ENCODE measurements at places on chromosomes 2 and 18.

- DNase-seq, result peak; percentile 80
Observed at GRCh38 chr2:120765678-120766469, 30.2 kb downstream of the GLI2 start.

- no peak for DNase-seq
Observed at GRCh38 chr18:6249788-6250187, 164.9 kb downstream of the L3MBTL4 start.

GRCh38 chr18:76491776-76492668 lies 3.0 kb downstream of the ZNF516 start:
- DNase-seq, result no peak

DNA sequence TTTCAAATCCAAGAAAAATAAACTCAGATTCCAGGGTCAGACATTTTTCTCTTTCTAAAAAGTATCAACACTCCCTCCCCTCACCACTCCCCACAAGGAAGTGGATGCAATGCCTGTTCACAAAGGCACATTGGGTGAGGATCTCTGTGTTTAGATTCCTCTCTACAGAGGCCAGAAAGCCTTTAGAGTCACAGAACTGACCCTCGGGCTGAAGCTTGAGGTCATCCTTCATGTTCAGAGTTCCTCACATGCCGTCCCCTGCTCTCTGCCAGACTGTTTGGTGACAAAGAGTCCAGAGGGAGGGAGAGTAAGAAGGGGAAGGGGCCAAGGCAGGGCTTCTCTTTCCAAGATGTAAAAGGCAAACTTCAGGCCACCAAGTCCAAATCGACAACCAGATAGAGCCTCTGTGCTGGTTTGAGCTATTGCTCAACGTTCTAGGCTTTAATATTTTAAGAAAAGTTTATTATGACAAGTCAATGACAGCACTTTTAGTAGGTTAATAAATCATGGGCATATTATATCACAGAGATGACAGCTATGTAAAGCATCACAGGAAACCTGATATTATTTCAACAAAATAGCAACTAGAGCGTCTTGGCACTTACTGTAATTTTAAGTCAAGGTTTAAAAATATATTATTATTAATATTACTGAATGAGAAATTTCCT lies 269.4 kb downstream of the ETAA1 start:
- no peak for DNase-seq

- no peak for DNase-seq
Observed at GRCh38 chr2:15738225-15738546, 146.5 kb downstream of the DDX1 start.

GRCh38 chr2:217293046-217293445 lies 433.2 kb upstream of the TNP1 start:
- no peak for DNase-seq

DNA sequence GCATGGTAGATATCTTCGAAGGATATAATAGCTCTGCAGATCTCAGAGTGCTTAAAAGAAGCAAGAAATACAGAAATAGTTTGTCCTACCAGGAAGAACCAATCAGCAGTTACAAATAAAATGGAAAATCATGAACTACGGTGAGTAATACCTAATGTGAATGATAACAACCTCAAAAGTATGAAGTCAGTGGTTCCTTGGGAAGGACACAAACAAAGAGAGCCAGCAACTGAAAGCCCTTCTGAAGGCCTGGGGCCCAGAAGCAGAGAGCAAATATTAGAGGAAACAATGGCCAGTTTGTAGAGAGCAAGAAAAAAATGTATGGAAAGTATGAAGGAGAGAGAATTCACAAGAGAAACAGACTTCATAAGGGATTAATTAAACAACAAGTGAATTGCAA lies 226.8 kb upstream of the CHST9 start:
- no peak for DNase-seq

DNA sequence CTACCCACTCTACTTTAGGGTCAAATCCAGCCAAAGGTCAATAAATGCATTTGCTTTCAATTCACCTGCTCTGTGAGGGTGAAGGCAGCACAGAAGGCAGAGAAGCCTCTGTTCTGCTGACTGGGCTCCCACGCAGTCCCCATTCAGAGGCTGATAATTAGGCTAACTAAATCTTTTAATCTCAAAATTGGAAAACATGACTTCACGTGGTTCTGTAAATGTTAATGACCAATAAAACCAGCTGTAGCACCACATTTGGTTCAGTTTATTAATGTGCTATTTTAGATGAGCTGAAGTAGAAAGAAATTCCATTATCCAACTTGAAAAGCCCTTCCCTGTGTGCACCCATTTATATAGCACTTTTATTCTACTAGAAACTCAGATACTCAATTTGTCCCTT lies 310.6 kb downstream of the C1D start:
- DNase-seq, result no peak

- DNase-seq, result no peak
Observed at GRCh38 chr2:31075941-31076590, 62.2 kb downstream of the GALNT14 start.

- no peak for DNase-seq
Observed at GRCh38 chr2:1649103-1650084, 94.9 kb downstream of the PXDN start.

GRCh38 chr2:111897630-111897923 lies 830 bp upstream of the MERTK start:
- DNase-seq, result no peak

DNA sequence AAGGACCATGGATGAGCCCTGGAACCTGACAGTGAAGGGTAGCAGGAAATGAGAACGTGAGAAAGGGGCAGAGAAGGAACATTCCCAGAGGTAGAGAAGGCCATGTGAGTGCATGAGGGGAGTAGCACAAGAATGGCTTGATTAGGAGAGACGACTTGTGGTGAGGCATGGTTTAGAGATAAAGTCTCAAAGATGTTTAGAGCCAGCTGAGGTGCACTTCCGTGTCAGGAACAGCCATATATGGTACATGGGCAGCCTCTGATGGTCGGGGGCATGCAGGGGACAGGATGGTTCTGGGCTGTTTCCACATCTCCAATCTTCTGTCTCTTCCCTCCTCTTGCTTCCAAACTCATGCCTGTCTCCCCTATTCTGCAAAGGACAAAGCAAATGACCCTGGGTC lies 28.8 kb upstream of the EFEMP1 start:
- no peak for DNase-seq

DNA sequence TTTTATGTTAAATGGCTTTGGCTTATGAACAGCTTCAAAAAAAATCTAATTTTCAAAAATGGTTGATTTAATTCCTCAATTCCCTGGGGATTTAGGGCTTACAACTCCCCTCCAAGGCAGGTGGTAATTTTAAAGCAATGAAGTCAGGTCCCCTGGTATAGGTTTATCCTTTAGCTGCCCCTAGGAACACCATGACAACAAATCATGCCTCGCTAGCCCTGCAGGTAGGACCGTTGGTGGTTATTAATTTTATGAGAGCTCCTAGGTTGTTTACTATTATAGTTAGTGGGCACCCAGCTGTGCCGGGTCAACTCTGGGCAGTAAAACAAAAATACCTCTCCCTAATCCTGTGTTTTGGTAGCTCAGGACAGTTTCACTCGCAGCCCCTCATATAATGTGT lies 26.2 kb upstream of the MBOAT2 start:
- no peak for DNase-seq

- no peak for DNase-seq
Observed at GRCh38 chr2:12363569-12363968, 353.2 kb upstream of the TRIB2 start.

DNA sequence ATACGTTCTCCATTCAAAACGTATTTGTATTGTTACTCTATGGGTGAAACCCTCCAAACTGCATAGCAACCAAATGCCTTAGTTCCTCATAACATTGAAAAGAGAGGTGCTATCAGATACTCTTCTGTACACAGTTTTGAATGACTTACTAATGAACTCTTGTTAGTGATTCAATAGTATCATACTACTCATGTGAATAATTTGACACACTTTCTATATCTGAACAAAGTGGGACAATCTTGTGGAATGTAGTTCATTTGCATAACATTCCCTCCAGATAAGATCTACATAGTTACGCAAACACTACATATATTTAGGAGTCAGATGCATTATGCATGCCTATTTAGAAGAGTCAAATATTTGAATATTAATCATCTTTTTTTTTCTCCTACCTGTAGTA lies 232.0 kb upstream of the NRXN1 start:
- no peak for DNase-seq

DNA sequence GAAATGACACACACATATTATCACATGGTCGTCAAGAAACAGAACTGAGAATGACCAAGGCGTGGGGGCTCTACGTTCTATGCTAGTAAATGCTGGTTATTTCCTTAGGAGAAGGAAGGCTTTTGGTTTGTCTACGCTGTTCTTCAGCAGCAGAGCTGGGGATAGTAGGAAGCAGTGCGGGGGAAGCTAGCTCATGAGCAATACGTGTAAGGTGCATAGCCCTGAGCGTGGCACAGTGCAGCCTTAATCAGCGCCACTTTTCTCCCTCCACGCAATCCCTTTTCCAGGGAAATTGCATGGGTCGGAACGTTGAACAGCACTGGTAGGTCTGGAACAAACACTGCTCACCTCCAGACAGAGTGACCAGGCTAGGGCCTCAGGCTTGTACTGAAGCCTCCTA lies 199.6 kb upstream of the FBXO11 start:
- DNase-seq, result no peak

DNA sequence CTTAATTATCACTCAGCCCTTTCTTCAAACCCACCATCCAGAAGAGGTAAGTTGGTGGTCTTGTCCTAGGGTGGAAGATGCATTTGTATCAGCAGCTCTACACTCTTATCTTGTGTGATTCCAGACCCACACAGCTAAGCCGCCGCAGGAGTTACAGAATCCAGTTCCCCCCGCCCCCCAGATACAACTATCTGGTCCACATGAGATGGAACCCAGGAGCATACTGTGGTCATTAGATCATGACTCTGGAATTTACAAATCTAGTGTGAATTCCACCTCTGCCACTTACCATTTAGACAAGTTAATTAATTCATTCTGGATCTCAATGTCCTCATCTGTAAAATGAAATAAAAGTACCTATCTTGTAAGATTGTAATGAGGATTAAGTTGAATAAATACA lies 486.4 kb downstream of the BCL11A start:
- DNase-seq, result no peak

DNA sequence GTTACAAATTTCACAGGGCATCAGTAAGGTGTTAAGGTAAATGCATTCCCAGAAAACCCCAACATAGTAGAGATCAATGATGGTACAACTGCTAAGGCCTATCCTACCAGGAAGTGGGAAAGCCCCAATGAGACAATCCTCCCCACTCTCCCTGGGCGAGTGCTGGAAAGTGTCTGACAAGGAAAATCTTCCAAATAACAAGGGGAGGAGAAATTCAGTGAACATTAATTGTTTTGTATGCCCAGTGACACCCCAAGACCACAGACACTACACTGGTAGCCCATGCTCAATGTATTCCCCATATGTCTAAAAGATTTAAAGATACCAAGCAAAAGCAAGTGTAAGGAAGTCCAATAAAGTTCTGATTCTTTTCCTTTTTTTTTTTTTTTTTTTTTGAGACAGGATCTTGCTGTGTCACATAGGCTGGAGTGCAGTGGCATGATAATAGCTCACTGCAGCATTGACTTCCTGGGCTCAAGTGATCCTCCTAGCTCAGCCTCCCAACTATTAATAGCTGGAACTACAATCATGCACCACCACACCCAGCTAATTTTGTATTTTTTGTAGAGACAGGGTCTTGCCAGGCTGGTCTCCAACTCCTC lies 24.7 kb downstream of the B4GALT6 start:
- no peak for DNase-seq

DNA sequence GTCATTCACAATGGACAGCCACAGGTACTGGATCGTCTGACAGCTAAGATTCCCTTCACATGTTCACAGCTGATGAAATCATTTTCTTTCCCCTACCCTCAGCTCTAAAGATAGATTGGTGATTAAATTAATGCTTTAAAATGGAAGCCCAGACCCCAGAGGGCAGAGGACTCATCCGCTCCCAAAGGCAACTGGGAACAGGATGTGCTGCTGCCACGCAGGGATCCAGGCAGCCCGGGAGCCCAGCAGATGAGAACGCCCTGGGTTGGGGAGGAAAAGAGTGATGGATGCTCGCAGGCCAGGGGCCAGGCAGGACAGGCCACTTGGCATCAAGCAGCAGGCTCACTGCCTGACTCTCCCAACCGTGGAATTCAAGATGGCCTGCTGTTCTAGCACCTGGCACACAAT lies 41.3 kb downstream of the HDHD2 start:
- no peak for DNase-seq

Measured in right renal cortex interstitium (tissue), 3 donors.